ENCODE measurements at places on chromosomes 7 and 10.
A peak's percentile ranks its signal among the peaks of the same experiment; 100 is the strongest.

GRCh38 chr7:140031364-140031763, 31.4 kb downstream of the PARP12 start:
- H3K27me3 ChIP-seq, result no peaks in the 10 kb centered on the region
- no peak for DNase-seq
- no peaks in the 10 kb centered on the region for H3K4me1 ChIP-seq

DNA sequence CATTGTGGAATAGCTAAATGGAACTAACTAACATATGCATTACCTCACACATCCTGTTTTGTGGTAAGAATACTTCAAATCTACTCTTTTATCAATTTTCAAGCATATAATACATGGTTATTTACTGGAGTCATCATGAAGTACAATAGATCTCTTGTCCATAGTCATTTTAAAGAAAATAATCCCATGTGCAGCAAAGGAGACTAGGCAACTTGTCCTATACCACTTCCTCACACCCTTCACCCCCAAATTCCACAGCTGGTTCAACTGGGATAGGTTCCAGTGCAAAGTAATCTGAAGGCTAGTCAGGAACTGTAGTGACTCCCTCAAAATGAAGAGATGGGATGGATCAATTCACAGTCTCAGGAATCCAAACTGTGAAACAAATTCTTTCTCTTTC, 176.1 kb downstream of the SGMS1 start:
- no peak overlapping the region for H3K4me3 ChIP-seq
- H3K27me3 ChIP-seq, result no peaks in the 10 kb centered on the region
- no peaks in the 10 kb centered on the region for H3K4me1 ChIP-seq
- no peak for DNase-seq
- no peaks in the 10 kb centered on the region for H3K36me3 ChIP-seq

DNA sequence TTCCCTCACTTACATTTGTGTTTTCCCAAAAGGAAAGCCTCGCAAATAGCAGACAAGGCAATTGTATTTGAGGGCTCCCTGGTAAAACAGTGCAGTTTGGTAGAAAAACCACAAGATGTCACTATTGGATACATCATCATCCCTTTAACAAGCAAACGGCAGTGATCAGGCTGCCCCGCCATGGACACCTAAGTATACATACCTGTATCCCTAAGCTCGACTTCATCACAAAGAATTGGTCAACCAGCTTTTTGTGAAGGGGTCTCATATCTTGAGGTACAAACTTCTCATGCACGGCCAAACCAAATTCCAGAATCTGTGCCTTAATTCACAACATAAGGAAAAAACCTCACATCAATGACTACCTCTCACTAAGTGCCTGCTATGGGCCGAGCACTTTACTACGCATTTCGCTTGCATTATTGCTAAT, 179.5 kb upstream of the IMMP2L start:
- H3K27ac ChIP-seq, result no peak overlapping the region
- no peak overlapping the region for H3K4me3 ChIP-seq
- DNase-seq, result peak; percentile 44
- no peaks in the 10 kb centered on the region for H3K27me3 ChIP-seq

- peak overlapping the region; percentile 98 for H3K27ac ChIP-seq
- H3K27me3 ChIP-seq, result no peaks in the 10 kb centered on the region
- no peaks in the 10 kb centered on the region for H3K36me3 ChIP-seq
- peaks cover 15% of the 10 kb centered on the region for H3K4me1 ChIP-seq
These were observed 6.9 kb upstream of the GNG11 start for GRCh38 chr7:93914581-93915066.

DNA sequence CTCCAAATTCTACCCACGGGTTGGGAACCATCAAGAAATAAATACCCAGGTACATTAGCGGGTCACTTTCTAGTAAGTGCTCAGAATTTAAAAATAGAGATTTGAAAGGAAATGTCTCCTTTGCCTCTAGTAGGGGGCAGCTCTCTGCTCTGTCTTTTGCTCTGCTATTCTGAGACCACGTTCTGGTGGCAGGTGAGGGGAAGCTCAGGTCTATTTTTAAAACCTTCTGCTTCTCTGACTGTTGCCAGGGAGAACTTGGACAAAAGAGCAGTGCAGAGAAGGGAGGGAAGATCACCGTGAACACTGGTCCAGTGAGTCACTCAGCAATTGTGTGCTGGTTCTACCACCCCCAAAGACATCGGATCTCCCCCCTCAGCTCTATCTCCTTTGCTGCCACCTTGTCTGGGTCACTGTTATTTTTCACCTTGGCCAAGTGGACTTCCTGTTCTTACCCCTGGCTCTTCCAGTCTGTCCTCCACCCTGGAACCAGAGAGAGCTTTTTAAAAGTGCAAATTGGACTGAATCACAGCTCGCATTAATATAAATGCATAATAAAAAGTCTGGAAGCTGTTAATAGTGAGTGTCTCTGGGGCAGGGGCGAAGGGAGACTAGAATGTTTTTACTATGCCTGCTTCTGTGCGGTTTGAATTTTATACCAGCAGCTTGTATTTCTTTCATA, 72.4 kb upstream of the LOXL4 start:
- peaks cover 18% of the 10 kb centered on the region for H3K4me1 ChIP-seq
- no peaks in the 10 kb centered on the region for H3K27me3 ChIP-seq
- no peak for DNase-seq
- peak overlapping the region; percentile 34 for H3K27ac ChIP-seq

Measured in PC-9 (cell line).